Activated naive CD4-positive, alpha-beta T cell treated with anti-CD3 and anti-CD28 coated beads, Interleukin-2, amount 10 ng/mL, durations not matched to agents 7 days and 5 days (primary cell): ENCODE measurements at places on chromosomes 6 and 20.

GRCh38 chr6:75830959-75831885, 82.2 kb downstream of the MYO6 start:
- no peaks in the 10 kb centered on the region for H3K4me1 ChIP-seq
- no peaks in the 10 kb centered on the region for H3K36me3 ChIP-seq
- H3K4me3 ChIP-seq: no peak overlapping the region
- no peak overlapping the region for H3K27ac ChIP-seq
- no peaks in the 10 kb centered on the region for H3K27me3 ChIP-seq

DNA sequence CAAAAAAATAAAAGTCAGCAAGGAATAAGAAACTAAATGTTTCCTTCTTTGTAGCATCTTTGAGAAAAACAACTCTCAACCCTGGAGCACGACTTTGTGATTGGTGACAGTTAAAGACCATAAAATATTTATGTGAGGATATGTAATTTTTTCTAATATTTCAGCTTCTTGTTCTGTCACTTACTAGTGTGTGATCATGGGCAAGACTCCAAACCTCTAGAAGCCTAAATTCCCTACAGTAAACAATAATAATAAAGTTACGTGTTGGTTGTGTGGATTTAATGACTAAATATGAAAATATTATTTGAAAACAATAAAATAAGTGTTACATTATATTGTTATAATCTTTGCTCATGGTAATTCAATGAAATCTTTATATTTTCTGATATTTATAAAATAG, 735.6 kb upstream of the MARCKS start:
- no peak overlapping the region for H3K4me3 ChIP-seq
- H3K27me3 ChIP-seq: no peaks in the 10 kb centered on the region
- H3K36me3 ChIP-seq: no peaks in the 10 kb centered on the region
- no peaks in the 10 kb centered on the region for H3K4me1 ChIP-seq
- no peak for DNase-seq
- H3K27ac ChIP-seq: no peak overlapping the region

DNA sequence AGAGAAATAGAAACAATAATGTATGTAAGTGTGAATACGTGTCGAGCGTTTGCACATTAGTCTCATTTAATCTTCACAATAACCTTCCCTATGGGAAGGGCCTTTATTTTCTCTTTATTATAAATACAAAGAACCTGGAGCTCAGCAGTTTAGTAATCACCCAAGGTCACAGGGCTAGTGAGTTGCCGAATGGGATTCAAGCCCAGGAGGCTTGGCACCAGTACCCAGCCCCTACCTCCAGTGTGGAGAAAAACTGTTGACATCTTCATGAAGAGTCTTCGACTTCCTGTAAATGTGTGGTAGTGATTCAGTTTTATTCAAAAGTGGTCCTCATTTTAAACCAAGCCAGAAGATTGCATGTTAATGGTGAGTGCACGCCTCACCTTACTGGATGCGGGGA, 162.8 kb downstream of the SCML4 start:
- H3K4me3 ChIP-seq: no peak overlapping the region
- H3K4me1 ChIP-seq: peaks cover 38% of the 10 kb centered on the region
- H3K27ac ChIP-seq: no peak overlapping the region
- H3K36me3 ChIP-seq: peaks cover 2% of the 10 kb centered on the region

DNA sequence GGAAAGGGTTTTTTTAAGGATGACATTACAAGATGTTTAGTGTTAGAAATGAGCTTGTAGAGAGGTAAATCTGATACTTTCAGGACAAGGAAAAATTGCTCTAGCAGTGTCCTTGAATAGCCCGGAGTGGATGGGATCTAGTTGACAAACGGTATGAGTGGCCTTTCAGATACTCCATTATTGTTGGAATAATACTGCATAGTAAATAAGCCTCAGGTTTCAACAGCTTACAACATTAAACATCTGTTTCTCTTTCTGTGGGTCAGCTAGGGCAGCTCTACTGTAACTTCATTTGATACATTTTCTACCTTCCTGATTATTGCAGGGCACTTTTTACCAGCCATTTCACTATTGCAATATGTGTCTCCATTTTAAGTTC, 118.0 kb downstream of the B3GAT2 start:
- H3K36me3 ChIP-seq: peaks cover 10% of the 10 kb centered on the region
- DNase-seq: no peak
- no peak overlapping the region for H3K27ac ChIP-seq
- H3K27me3 ChIP-seq: no peaks in the 10 kb centered on the region

GRCh38 chr6:167102318-167102717, 20.6 kb upstream of the CCR6 start:
- H3K4me1 ChIP-seq: peaks cover 18% of the 10 kb centered on the region
- H3K27ac ChIP-seq: no peak overlapping the region
- peaks cover 27% of the 10 kb centered on the region for H3K27me3 ChIP-seq
- H3K4me3 ChIP-seq: no peak overlapping the region

GRCh38 chr20:49741977-49742376, 28.3 kb upstream of the B4GALT5 start:
- H3K4me1 ChIP-seq: no peaks in the 10 kb centered on the region
- no peak overlapping the region for H3K4me3 ChIP-seq
- H3K36me3 ChIP-seq: no peaks in the 10 kb centered on the region

GRCh38 chr20:62394248-62395245, 7.6 kb downstream of the RPS21 start:
- H3K27me3 ChIP-seq: no peaks in the 10 kb centered on the region
- no peak for DNase-seq
- no peaks in the 10 kb centered on the region for H3K4me1 ChIP-seq
- H3K4me3 ChIP-seq: no peak overlapping the region

DNA sequence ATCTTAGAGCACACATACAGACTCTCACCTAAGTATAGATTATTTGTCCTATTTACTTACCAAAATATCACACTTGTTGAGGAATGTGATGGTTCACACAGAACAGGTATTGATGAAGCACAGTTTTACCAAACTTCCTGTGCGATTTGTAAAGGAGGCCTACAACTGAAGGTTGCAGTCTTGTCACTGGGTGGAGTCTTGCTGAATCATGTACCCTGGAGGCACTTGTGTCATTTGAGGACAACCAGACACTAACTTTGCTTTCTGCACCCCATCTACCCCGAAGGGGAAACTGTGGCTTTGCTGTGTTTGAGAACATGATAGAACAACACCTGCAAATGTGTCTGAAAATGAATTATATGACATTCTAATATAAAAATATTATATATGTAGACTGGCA, 32.4 kb upstream of the HINT3 start:
- peaks cover 42% of the 10 kb centered on the region for H3K4me1 ChIP-seq
- no peak for DNase-seq
- H3K27ac ChIP-seq: peak overlapping the region; percentile 28
- H3K36me3 ChIP-seq: peaks cover 53% of the 10 kb centered on the region

GRCh38 chr20:916125-916799, at the start of gene ANGPT4:
Gene ANGPT4 (minus strand): TSS chr20:916334. CDS start chr20:916214, 120 bp downstream.
- no peak within 1 kb of the TSS for H3K27ac ChIP-seq
- H3K36me3 ChIP-seq: no peaks in the 10 kb centered on the region
- H3K4me1 ChIP-seq: peaks cover 3% of the 10 kb centered on the region

DNA sequence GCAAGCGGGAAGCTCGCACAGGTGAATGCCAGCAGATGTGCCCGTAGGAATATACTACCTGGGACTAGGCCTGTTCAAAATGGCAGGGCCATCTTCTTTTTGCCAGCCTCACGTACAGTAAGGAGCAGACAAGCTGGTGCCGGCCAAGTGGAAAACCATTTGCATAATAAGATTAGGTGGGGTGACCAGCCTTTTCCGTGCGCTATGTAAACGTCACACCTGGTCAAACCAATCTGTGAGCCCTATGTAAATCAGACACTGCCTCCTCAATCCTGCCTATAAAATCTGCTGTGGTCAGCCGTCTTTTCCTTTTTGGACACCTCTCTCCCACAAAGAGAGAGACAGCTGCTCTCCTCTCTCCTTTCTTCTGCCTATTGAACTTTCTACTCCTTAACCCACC, 60.8 kb upstream of the TMEM30A start:
- no peaks in the 10 kb centered on the region for H3K36me3 ChIP-seq
- H3K27ac ChIP-seq: no peak overlapping the region
- DNase-seq: no peak
- H3K27me3 ChIP-seq: peaks cover 25% of the 10 kb centered on the region
- no peak overlapping the region for H3K4me3 ChIP-seq

DNA sequence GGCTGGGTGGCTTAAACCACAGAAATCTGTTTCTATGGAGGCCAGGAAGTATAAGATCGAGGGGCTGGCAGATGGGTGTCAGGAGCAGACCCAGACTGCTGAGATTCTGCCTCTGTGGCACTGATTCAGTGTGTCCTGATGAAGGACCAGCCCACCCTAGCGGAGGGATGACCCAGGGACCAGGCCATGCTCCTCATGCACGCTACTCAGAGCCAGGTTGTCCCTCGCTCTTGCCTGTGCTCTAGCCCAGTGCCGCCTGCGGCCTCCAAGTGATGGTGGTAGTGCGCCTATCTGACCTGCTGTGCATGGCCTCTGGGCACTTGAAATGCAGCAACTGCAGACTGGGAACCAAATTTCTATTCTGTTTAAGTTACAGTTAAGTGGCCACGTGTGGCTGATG, 13.1 kb upstream of the APMAP start:
- peaks cover 50% of the 10 kb centered on the region for H3K36me3 ChIP-seq
- H3K4me1 ChIP-seq: no peaks in the 10 kb centered on the region
- DNase-seq: no peak

DNA sequence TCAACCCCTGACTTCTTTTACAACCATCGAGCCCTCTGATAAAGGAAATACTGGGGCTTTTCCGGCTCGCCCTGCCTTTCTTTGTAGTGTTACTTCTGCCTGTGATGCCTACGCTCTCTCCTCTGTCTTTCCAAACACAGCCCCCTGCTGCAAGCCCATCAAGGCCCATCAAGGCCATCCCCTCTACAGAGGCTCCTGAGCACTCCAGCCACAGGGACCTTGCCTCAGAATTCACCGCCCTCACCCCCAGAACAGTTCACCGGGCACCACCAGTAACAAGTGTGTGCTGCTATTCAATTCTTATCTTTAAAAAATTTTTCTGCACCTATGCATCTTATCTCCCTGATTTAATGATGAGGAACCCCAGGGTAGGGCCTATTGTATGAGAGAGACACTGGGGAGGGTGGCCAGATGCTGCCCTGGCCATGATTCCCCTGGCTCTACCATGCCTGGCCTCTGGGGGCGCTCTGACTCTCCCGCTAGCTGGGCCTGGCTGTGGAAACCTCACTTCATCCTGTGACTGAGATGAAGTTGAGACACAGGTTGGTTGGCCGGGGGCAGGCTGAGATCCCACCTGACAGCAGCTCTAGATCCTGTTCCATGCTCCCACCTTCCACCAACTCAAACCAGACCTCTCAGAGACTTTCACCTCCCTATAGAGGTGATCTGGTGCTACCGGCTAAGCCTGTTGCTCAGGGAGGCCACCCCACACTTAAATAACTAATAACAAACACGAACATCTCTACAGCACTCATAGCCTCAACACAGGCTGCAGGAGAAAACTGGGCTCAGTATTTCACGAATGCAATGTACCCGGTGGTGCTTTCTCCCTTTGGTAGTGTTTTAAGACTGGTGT, 19.2 kb upstream of the GLP1R start:
- no peak overlapping the region for H3K27ac ChIP-seq
- peaks cover 36% of the 10 kb centered on the region for H3K27me3 ChIP-seq
- H3K4me1 ChIP-seq: no peaks in the 10 kb centered on the region
- DNase-seq: peak; percentile 60

- no peak for DNase-seq
These were observed 3.4 kb upstream of the THBD start for GRCh38 chr20:23052904-23053303.

- H3K36me3 ChIP-seq: no peaks in the 10 kb centered on the region
- DNase-seq: no peak
- H3K4me3 ChIP-seq: no peak overlapping the region
- H3K4me1 ChIP-seq: no peaks in the 10 kb centered on the region
These were observed 83.6 kb upstream of the MYLIP start for GRCh38 chr6:16045238-16045637.

GRCh38 chr6:137631323-137631722, 137.1 kb upstream of the OLIG3 start:
- H3K4me1 ChIP-seq: no peaks in the 10 kb centered on the region
- DNase-seq: no peak
- peaks cover 9% of the 10 kb centered on the region for H3K27me3 ChIP-seq
- no peak overlapping the region for H3K4me3 ChIP-seq
- no peaks in the 10 kb centered on the region for H3K36me3 ChIP-seq
